Activated naive CD4-positive, alpha-beta T cell (primary cell): ENCODE measurements at places on chromosomes 6 and 20.

DNA sequence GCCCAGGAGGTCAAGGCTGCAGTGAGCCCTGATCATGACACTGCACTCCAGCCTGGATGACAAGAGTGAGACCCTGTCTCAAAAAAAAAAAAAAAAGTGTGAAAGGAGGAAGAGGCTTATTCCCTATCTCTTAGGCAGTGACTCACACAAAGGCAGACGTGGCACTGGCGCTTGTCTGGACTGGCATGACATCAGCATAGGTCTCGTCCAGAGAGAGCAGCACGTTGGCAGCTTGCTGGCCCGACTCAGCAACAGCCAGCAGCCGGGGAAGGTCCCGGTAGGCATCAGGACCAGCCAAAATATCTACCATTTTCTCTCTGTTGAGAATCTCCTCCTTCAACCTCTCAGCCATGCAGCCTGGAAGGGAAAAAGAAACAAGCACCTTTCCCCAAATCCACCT lies 14.1 kb downstream of the CDK5RAP1 start:
- no peak for DNase-seq

DNA sequence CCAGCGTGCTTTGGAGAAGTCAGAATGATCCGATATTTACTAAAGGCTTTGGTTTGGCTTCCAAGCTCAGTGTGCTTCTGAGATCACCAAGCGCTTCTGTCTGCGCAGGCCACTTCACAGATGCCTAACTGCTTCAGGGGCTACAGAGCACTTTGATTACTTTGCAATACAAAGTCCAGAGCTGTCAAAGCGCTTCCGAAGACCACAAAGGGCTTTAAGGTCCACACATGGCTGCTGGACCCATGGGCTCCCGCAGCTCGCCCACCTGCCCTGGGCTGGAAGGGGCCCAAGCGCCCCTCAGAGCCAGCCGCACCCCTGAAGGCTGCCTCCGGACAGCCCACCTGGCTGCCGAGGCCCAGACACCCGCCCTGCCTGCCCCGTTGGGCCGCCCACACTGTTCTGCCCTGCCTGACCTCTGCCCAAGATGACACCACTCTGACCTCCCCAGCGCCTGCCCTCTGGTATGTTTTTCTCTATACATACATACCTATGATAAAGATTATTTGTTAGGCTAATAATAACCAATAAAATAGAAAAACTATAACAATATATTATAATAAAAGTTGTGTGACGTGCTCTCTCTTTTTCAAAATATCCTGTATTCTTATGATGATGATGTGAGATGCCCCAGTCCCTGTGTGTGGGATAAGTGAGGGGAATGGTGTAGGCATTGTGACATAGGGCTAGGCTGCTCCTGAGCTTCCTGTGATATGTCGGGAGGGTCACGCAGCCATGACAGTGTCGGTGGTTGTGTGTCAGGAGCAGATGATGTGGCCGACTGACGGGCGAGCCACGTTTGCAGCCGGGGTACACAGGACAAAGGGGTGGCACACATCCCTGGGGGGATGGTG lies 22.6 kb downstream of the DYNLT1 start:
- DNase-seq: no peak

DNA sequence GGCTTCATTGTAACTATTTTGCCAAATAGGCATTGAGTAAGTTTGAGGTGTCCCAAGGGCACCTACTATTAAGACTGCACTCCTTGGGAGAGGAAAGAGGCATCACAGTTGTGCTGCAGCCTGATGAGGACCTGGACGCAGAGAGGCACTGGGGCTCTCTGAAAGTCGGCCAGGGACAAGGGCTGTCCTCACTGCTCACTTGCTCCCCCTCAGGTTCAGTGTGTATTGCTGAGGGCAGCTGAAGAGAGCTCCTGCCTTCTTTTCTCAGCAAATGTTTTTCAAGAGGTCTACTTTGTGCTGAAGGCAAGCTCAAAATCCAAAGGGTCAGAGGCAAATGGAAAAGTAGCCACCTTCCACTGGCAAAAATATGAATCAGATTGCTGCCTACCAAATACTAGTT lies 331.8 kb downstream of the RIMS1 start:
- DNase-seq: no peak

GRCh38 chr6:2693231-2693630 lies 57.5 kb downstream of the MYLK4 start:
- no peak for DNase-seq

GRCh38 chr6:101080597-101080996 lies 199.5 kb upstream of the ASCC3 start:
- no peak for DNase-seq

DNA sequence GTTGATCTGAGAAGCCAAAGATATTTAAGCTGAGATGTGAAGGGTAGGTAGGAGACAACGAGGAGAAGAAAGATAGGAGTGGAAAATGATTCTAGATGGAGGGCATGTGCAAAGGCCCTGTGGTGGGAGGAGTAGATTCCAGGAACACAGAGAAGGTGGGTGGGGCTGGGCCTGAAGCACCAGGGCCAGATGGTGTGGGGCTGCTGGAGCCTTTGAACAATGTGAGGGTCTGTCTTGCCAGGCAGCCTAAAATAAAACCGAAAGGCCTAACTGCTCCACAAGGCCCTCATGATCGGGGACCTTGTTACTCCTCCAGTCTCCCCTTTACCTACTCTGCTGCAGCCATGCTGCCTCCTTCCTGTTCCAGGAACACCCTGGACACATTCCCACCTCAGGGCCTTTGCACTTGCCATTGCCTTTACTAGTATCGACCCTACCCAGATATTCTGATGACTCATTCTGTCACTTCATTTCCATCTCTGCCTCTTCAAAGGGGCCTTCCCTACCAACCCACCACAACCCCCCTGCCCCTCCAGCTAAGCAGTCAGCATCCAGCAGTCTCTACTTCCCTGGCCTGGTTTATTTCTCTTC lies 20.0 kb downstream of the FAM110A start:
- no peak for DNase-seq

DNA sequence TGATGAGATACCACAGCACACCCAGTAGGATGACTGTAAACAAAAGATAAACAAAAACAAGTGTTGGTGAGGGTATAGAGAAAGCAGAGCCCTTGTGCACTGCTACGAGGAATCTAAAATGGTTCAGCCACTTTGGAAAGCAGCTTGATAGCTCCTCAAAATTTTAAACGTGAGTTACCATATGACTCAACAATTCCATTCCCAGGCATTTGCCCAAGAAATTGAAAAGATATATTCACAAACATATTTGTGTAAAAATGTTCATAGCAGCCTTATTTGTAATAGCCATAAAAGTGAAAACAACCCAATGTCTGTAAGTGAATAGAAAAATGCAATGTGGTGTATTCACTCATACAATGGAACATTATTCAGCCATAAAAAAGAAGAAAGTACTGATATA lies 141.0 kb upstream of the BTBD3 start:
- DNase-seq: no peak

DNA sequence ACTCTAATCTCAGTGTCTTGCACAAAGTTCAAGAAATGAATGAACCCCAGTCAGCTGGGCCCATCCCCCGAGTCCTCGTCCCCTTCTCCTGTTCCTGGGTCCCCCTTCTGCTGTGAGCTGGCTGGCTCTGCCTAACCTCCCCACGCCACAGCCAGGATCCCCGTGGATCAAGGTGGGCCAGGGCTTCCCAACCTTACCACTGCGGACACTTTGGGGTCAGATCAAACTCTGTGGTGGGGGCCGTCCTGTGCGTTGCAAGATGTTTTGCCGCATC lies 116.2 kb downstream of the SULF2 start:
- no peak for DNase-seq

- peak; percentile 55 for DNase-seq
Observed at GRCh38 chr20:35953387-35954199, 709 bp downstream of the SCAND1 start.

DNA sequence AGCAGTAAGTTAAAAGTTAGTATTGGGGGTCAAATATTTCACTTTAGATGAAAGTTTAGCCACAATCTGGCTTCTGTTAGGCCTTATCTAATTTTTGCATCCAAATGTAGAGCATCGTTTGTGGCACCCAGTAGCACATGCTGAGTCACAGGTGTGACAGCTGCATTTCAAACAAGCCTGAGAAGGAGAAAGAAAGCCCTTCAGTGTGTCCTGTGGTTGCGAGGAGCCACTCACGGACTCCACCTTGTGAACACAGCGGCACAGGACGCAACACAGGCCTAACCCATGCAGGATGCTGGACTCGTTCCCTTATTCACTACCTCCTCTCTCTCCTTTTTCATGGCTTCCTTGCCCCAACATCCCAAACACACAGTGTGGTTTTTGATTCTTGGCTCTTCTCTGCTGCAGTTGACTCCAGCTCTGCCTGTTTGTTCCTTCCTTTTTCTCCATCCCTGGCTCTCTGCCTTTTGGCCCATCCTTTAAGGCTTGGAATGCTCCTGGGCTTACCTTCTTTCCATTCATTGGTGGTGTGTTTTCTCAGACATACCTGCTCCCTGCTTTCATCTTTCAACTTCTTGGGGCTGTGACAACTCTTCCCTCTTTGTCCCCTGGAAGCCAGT lies 124.2 kb downstream of the SLC16A10 start:
- DNase-seq: no peak

GRCh38 chr20:20317621-20318364 lies 50.1 kb upstream of the INSM1 start:
- DNase-seq: no peak

DNA sequence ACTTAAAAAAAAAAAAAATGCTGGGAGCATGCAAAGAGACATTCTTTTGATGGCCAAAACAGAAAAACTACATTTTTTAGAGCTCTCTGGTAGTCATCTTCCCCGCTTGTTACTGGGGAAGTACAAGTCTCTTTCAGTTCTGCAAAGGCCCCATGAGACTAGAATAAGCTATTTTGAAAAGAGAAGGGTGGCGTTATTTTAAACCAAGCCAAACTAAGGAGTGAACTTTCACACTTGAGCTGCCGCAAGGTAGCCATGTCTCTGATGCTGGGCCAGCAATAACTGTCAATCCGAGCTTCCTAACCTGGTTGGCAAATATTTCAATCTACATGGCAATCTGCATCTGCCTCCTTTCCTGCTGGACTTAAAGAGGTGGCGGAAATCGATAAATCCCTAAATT lies 96.7 kb downstream of the L3MBTL3 start:
- DNase-seq: no peak

- DNase-seq: peak; percentile 84
Observed at GRCh38 chr6:26103770-26104456, 16.7 kb downstream of the HFE start.

DNA sequence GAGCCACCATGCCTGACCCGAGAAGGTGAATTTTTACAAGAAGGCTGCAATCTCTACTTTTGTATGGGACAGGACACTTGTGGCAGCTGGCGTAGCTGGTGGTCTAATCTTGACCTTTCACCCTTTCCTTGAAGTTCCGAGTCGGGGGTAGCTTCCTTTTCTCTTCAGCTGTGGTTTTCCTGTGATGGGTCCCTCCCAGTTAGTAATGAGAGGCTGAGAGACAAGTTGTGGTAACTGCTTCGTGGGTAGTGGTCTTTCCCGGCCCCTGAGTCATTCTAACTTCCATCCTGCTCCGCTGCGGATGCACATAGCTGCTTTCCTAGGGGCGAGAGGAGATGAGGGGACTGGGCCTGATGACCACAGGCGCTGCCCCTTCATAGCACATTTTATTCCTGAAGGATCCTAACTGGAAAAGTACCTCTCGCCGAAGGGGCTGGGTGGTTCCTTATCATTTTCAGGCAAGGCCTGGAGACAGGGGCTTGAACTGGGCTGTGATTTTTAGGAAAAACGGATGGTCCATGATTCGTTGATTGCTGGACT lies 3.1 kb downstream of the SYNJ2 start:
- DNase-seq: no peak

DNA sequence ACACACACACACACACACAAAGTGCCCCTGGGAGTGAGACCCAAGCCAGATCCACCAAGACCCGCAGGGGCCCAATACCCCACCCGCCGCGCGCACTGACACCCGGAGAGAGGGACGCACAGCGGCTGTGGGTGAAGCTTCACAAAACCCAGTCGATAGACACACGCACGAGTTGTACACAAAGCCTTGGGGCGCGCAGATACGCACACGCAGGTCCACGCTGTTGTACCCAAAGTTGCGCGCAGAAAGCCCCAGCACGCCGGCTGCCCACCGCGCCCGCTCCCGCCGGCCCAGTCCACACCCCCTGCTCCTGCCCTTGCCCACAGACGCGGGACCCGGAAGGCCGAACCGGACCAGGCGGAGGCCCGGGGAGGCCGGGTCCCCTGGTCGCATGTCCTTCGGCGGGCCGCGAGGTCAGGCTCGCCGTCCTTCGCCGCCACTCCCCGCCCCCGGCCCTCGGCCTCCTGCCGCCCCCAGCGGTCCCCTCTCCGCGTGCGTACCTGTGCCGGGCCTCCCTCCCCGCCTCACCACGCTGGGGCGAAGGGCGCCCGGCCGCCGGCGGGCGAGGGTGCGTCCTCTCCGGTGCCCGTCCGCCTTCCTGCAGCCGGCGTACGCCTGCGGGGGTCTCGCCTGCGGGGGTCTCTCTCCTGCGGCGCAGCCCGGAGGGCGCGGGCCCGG lies at the start of gene TMEM74B:
TMEM74B (minus strand) TSS at position 344 of the 678 bp plus-strand sequence. CDS start 1,180 bp downstream, outside the sequence.
- no peak for DNase-seq

DNA sequence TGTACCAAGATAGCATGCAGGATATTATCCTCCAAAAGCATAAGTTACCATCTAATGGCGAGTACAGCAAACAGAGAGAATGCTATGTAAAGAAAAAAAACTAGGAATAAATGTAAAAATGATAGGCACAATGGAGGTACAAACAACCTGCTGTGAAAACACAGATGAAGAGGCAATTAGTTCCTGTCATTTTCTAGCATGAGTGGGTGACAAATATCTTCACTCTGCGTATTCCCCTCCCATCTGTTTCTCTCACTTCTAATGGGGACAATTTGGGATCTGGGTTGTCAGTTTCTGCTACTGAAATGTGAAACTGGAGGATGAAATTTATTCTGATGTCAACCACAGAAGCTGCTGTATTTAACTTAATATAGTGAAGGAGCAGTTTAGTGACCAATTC lies 11.7 kb upstream of the PTPRK start:
- no peak for DNase-seq

- DNase-seq: no peak
Observed at GRCh38 chr6:62516291-62517141, 230.5 kb upstream of the KHDRBS2 start.

- no peak for DNase-seq
Observed at GRCh38 chr20:34579979-34580940, 21.7 kb downstream of the MAP1LC3A start.

DNA sequence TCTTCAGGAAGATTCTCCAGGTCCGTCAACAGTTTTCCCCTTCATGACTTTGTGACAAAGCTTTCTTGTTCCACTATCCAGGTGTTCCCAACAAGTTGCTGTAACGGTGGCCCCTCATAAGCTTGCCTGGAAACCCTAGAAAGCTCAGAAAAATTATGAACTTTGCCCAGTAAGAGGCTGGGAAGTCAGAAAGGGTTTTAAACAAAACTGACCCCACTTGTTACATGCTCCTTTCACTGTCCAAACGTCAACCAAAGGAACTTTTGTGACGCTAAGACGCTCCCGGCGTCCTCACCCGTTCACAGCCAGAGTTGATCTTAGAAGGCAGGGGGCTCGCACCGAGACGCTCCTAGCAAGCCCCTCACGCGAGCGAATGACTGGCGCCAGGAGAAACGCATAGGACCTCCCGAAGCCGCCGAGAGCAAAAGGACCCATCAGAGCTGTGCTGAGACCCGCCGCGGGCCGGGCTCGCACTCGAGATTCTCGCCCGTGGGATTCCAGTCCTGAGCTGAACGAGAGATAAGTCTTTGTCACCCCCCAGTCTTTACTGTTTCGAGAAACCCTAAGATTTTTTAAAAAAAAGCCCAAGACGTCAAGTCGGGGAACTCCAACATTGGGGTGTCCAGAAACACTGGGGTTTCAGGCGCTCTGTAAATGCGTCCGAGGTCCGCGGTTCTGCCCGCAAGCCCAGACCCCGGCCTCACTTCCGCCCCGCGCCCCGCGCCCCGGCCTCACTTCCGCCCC lies 544 bp upstream of the ACAT2 start:
- peak; percentile 49 for DNase-seq

- no peak for DNase-seq
Observed at GRCh38 chr6:36850021-36850420, 10.8 kb upstream of the CPNE5 start.

- DNase-seq: peak; percentile 43
Observed at GRCh38 chr20:63979557-63980316, at the start of gene SAMD10. TSS of gene SAMD10 (minus strand) at chr20:63979642. CDS start at chr20:63979467, 175 bp downstream.
